NAMALWA (cell line): ENCODE measurements at places on chromosomes 13 and 19.

DNA sequence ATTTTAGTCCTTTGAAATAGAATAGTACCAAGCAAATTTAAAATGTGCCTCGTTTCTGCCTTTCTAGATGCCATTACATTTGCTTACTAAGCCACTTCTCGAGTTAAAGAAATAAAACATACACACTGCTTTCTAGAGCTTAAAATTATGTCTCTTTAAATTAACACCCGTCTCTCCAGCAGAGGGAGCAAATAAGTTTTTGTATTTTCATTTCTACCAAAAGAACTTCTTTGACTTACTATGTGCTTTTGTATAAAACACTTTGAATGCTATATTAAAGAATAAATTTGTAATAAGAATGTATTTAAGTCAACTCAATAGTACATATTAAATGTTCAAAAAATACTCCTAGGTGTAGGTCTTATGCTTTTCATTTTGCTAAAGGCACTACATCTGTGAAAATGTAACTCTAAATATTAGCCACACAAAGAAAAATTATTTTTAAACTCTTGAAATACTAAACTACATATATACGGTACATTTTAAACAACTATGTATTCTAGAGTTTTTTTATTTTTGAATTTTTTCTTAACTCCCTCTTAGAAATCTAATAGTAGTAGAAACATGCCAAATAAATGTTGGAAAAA, 269.3 kb upstream of the MIR17HG start:
- peak; percentile 66 for DNase-seq

- no peak for DNase-seq
Observed at GRCh38 chr13:76127922-76128321, 491.8 kb downstream of the LMO7 start.

DNA sequence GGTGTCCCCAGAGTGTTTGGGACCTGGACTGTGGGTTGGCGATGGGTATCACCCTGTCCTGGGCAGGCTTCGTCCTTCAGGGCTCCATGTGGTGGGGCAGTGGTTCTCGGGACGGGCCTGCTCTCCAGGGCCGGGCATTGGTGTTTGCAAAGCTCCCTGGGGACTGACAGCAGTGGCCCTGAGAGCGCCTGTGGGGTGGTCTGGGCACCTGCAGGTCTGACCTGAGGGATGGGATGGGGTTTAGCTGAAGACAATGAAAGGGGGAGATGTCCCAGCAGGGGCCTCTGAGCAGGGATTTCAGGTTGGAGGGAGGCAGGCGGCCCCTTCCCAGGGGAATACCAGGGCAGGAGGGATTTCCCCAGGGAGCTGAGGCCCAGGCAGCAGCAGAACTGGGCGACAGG, 68.3 kb upstream of the MCF2L start:
- no peak for DNase-seq

DNA sequence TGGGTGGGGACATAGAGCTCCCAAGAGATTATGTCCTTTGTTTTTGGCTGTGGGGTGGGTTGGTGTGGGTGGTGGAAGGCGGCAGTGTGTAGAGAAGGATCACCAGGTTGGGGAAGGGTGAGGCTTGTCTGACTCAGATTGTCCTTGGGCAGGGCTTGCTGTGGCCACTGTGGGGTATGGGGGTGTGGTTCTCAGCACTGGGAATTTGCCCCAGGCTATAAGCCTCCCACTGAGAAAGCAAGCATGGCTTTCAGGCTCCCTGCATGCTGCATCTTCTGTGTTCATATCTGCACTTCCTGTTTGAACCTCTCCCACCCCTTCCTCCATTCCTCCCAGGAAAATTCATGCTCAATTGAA, 34.9 kb downstream of the DNAJC15 start:
- DNase-seq: no peak

- no peak for DNase-seq
Observed at GRCh38 chr13:21569686-21570085, 34.3 kb downstream of the MICU2 start.
